ENCODE measurements at places on chromosomes 12 and 14.
A peak's percentile ranks its signal among the peaks of the same experiment; 100 is the strongest.

- DNase-seq: peak; percentile 64
These were observed 498 bp downstream of the PIANP start for GRCh38 chr12:6699989-6700645.

DNA sequence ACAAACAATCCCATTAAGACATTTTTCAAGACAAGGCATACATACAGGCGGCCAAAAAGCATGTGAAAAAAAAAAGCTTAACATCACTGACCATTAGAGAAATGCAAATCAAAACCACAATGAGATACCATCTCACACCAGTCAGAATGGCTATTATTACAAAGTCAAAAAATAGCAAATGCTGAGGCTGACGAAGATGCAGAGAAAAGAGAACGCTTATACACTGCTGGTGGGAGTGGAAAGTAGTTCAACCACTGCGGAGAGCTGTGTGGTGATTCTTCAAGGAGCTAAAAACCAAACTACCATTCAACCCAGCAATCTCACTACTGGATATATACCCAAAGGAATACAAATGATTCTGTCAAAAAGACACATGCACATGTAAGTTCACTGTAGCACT lies 216.7 kb downstream of the FOXG1 start:
- DNase-seq: no peak

DNA sequence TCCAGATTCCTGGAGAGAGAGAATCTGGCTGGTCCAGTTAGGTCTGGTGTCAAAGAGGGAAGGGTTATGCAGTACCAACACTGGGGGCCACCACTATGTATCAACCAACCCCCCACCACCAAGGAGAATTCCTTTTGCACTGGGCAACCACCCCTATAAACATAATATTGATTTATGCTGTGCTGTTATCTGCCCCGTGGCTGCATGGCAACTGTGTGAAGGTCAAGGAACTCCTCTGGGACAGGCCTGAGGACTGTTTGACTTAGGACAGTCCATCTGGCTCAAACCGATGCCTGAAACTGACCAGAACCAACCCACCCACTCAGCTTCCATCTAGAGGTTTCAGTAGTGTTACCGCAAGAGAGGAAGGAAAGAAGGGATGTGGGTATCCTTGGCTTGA lies 20.5 kb downstream of the PLEKHH1 start:
- DNase-seq: no peak

GRCh38 chr14:77116172-77116817 lies 18.2 kb downstream of the CIPC start:
- no peak for DNase-seq

DNA sequence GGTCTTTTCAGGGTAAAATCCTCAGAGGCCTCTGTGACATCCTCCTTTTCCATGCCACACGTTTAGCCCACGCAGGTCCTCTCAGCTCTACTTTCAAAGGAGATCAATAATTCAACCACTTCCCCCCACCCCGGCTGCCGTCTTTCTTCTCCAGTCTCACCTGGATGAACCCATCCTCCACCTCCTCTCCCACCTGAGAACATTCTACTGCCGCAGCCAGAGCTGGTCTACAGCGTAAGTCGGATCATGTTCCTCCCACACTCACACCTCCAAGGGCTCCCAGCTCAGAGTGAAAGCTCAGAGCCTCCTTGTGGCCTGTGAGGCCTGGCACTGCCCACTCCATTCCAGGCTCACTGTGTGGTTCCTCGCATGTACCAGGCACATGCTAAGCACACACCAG lies 246.6 kb downstream of the CHST11 start:
- DNase-seq: no peak

GRCh38 chr14:100587086-100587762 lies at the start of gene BEGAIN:
BEGAIN (minus strand) TSS chr14:100587417; CDS start chr14:100587290, 127 bp downstream.
- no peak for DNase-seq

- peak; percentile 86 for DNase-seq
These were observed at the start of gene ENO2 for GRCh38 chr12:6914246-6914946. ENO2 (plus strand) TSS chr12:6914580; CDS start chr12:6915833, 1,253 bp downstream.

- DNase-seq: no peak
These were observed 7.1 kb upstream of the CGRRF1 start for GRCh38 chr14:54502602-54503001.
